ENCODE measurements at places on chromosomes 5 and 9. TPM values are rescaled to one million over a fixed set of nuclear protein-coding genes. Genes with fewer than 3 reads are reported as not detected.

PTTG1 gene
- total RNA-seq = 13.8 TPM

SPOCK1 gene
- total RNA-seq = 14.5 TPM

LCN9 gene
- total RNA-seq = not detected

NEUROG1 gene
- not detected for total RNA-seq

TAL2 gene
- total RNA-seq = not detected

CARD6 gene
- total RNA-seq = 16.1 TPM

ZDHHC11B gene
- total RNA-seq = 4.8 TPM

RPS23 gene
- total RNA-seq = 5,353 TPM

SAXO1 gene
- not detected for total RNA-seq

SPATA31A3 gene
- not detected for total RNA-seq

FBXL7 gene
- total RNA-seq = 17.3 TPM
